ENCODE measurements at places on chromosomes 5 and 9.

DNA sequence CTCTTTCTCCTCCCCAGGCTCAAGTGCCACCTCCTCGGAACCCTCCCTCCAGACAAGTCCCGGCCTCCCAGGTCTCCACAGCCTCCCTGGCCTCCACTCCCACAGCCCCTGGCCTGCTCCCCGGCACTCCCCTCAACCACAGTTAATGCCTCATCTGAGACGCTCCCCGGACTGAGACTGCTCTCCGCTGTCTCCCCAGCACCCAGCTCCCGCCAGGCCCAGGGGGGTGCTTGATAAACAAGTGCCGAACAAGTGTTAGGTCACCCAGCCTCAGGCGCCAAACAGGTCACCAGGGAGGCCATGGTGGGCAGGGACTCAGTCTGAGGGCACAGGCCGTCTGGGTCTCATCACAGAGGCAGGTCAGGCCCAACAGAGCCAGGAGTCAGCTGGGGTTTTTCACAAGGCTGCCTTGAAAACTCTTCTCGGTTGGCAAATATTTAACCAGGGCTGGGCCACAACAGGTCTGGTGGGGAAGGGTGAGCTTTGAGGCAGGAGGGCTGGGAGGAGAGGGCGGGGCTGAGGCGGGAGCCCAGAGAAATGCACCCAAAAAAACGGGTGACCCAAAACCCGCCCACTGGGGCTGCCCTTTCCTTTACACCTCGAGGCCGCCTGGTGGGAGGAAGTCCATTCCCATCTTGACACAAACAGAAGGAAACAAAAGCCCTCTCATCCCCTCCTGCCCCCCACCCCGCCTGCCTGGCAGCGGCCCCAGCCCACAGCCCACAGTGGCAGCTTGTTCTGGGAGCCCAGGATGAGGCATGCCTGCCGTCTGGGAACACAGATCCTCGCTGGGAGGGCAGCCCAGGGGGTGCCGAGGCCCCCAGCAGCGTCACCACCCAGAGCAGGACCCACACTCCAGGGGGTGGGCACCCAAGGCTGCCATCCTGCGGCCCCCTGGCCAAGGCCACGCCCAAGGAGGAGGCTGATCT, 66.6 kb upstream of the STXBP1 start:
- peak; percentile 98 for DNase-seq

GRCh38 chr5:118777189-118777736, 211.1 kb downstream of the DTWD2 start:
- peak; percentile 22 for DNase-seq

GRCh38 chr9:6805532-6805931, 47.8 kb downstream of the KDM4C start:
- DNase-seq: peak; percentile 57

GRCh38 chr5:2165615-2166305, 283.0 kb upstream of the IRX4 start:
- no peak for DNase-seq

DNA sequence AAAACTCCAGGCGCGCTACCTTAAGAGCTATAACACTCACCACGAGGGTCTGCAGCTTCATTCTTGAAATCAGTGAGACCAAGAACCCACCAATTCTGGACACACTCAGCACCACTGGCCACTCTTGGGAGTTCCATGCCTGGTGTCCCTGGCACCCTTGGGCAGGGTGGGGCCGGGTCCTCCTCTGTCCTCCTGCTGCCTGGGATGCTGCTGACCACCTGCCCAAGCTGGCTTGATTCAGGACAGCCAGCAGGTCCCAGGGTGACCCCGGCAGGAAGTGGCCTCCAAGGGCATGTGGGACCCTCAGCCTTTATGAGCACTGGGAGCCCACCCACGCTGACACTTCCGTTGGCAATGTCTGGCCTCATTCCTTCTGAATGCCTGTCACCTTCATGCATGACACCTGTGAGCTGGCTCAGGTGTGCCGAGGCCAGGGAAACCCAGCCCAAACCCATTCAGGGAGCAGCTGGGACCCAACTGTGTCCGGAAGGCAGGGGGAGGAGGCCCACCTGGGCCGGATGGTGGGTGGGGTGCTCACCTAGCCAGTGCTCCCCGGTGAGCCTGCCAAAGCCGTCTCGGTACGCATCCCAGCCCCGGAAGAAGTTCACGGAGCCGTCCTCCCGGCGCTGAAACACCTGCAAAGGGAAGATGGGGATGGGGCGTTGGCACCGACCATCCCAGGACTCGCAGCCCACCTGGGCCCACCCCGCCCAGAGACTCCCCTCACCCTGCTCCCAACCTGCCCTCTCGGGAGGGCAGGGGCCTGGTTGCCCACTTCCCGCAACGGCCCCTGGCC, 14.8 kb upstream of the QRFP start:
- DNase-seq: no peak

- DNase-seq: no peak
These were observed 68.5 kb upstream of the FBXW11 start for GRCh38 chr5:172074896-172075295.

All from renal cortical epithelial cell (primary cell).